Sigmoid colon (tissue), 7 donors: ENCODE measurements at places on chromosomes 2 and 18. TPM values are rescaled to one million over a fixed set of nuclear protein-coding genes. Genes with fewer than 3 reads are reported as not detected.

GRCh38 chr2:183868707-183869106, 729.6 kb upstream of the ZNF804A start:
- no peak overlapping the region for H3K4me3 ChIP-seq
- H3K27me3 ChIP-seq, result no peaks in the 10 kb centered on the region
- no peak overlapping the region for H3K27ac ChIP-seq
- H3K4me1 ChIP-seq, result peaks cover 9% of the 10 kb centered on the region

- H3K27ac ChIP-seq, result no peak overlapping the region
- H3K36me3 ChIP-seq, result no peaks in the 10 kb centered on the region
- H3K4me3 ChIP-seq, result no peak overlapping the region
- no peak for DNase-seq
- no peaks in the 10 kb centered on the region for H3K27me3 ChIP-seq
These were observed 251.4 kb downstream of the PRKCE start for GRCh38 chr2:45902781-45903375.

Gene C2orf80
- not detected for polyA plus RNA-seq

Gene RAB6C
- polyA plus RNA-seq, result not detected

DNA sequence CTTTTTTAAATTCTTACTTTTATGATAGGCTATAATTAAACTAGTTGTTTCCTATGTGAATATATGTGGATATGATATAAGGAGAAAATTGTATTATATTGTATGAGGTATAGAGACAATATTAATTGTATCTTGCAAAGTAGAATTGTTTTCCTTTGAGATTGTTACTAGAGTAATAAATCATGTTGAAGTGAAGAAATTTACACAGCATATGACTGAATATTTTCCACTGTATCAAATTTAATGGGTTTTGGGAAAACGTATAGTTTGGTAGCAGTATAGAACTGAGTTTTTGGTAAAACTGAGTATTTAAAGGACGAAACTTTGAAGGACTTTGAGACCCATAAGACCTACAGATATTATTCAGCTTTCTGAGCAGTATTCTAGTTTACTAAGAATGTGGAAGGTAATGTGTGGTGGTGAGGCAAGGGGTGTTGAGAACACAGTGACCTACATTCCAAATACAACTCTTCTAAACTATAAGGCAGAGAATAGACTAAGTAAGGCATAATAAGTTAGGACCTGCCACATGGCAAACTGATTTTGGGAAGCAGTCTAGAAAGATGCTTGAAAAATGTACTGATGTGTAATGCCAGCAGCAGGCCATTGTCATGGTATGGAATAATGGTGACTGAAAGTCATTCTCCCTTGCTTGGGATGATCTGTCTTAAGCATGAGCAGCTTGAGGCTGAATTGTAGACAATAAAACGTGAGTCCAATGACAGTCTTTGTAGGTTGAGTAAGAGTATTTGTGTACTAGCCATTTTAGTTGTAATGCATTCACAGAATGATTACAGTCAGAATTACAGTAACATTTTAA, 29.6 kb downstream of the PKP4 start:
- no peaks in the 10 kb centered on the region for H3K27me3 ChIP-seq
- peak overlapping the region; percentile 54 for H3K27ac ChIP-seq
- no peak for DNase-seq
- H3K4me3 ChIP-seq, result no peak overlapping the region
- H3K36me3 ChIP-seq, result no peaks in the 10 kb centered on the region
- no peaks in the 10 kb centered on the region for H3K4me1 ChIP-seq

DNA sequence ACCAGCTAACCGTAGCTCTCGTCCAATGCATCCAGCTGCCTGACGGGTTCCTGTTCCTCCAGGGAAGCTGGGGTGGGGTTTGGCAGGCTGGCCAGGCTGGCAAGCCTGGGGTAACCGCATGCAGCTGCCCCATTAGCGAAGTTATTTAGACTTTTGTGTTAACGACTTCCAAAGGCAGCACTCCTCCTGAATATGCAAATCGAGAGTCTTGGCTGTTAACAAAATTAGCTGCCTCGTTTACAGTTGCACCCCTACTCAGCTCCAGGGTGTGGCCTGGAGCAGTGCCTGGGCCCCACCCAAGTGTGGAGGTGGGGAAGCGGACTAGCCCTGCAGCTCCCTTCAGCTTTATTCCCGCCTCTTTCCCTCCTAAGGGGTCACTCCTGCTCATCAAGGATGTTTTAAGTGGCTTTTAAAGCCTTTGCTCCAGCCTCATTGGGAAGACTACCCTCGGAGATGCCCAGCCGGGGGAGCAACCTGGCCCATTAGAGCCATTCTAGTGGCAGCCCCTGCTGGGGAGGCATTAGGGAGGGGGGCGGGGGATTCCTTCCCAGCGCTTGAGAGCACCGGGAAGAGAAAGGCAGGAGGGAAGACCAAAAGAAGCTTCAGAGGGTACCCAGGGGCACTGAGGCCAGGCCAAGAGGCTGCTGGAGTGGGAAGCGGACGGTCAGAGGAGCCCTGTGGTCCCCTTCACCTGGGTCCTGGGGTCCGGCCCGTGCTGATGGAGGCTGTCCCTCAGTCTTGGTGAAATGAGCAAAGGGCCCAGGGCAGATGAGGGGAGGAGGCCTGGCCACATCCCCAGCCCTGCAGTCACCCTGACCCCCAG, 204.1 kb downstream of the CELF4 start:
- no peak overlapping the region for H3K27ac ChIP-seq
- no peaks in the 10 kb centered on the region for H3K4me1 ChIP-seq
- no peak overlapping the region for H3K4me3 ChIP-seq
- peaks cover 7% of the 10 kb centered on the region for H3K27me3 ChIP-seq

Gene C18orf32
- polyA plus RNA-seq, result 58.4 TPM

- H3K27me3 ChIP-seq, result peaks cover 15% of the 10 kb centered on the region
- peak overlapping the region; percentile 34 for H3K4me3 ChIP-seq
- no peaks in the 10 kb centered on the region for H3K36me3 ChIP-seq
- peak; percentile 83 for DNase-seq
These were observed 446 bp upstream of the EFHD1 start for GRCh38 chr2:232632904-232633412.

Gene LYG2
- not detected for polyA plus RNA-seq

Gene ATP6V1C2
- 0.23 TPM for polyA plus RNA-seq

- DNase-seq, result no peak
- H3K4me3 ChIP-seq, result no peak overlapping the region
- H3K27me3 ChIP-seq, result no peaks in the 10 kb centered on the region
- H3K4me1 ChIP-seq, result no peaks in the 10 kb centered on the region
- H3K36me3 ChIP-seq, result no peaks in the 10 kb centered on the region
- no peak overlapping the region for H3K27ac ChIP-seq
These were observed 644.3 kb downstream of the BCL11A start for GRCh38 chr2:59909147-59909546.

GRCh38 chr2:188607501-188607900, 315.8 kb downstream of the GULP1 start:
- H3K36me3 ChIP-seq, result no peaks in the 10 kb centered on the region
- no peaks in the 10 kb centered on the region for H3K27me3 ChIP-seq
- no peak overlapping the region for H3K4me3 ChIP-seq

Gene SH3BP4
- 7.2 TPM for polyA plus RNA-seq

Gene EPAS1
- 64.3 TPM for polyA plus RNA-seq

DNA sequence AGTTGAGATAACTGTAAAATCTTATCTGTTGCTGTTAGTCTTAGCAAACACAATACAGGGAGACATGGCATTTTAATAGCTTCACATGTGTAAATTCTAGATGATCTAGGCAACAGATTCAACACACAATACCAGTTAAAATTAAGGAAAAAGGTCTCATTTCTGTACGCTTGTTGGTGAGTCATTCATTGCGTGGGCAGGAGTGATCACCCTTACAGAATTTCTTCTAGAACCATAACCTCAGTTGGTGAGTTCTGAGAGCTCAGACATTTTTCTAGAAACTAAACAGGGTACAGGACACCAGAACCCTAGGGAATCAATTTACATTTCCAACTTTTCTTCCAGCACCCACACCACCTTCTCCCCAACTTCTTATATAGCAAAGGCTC, 81.9 kb downstream of the SLC8A1 start:
- H3K36me3 ChIP-seq, result no peaks in the 10 kb centered on the region
- H3K4me3 ChIP-seq, result no peak overlapping the region
- H3K27me3 ChIP-seq, result no peaks in the 10 kb centered on the region

GRCh38 chr18:39340418-39340817, 1774.8 kb upstream of the CELF4 start:
- H3K27ac ChIP-seq, result no peak overlapping the region
- no peaks in the 10 kb centered on the region for H3K27me3 ChIP-seq
- H3K36me3 ChIP-seq, result no peaks in the 10 kb centered on the region
- DNase-seq, result no peak

GRCh38 chr2:124804014-124804940, 779.2 kb downstream of the CNTNAP5 start:
- no peaks in the 10 kb centered on the region for H3K4me1 ChIP-seq
- no peaks in the 10 kb centered on the region for H3K27me3 ChIP-seq

GRCh38 chr18:27724362-27724761, 452.6 kb downstream of the CDH2 start:
- H3K4me3 ChIP-seq, result no peak overlapping the region
- no peak overlapping the region for H3K27ac ChIP-seq
- no peak for DNase-seq
- no peaks in the 10 kb centered on the region for H3K4me1 ChIP-seq
- H3K27me3 ChIP-seq, result no peaks in the 10 kb centered on the region

Gene CEBPZOS
- polyA plus RNA-seq, result 38.8 TPM

Gene LDLRAD4
- polyA plus RNA-seq, result 2.5 TPM

- H3K27ac ChIP-seq, result no peak overlapping the region
- H3K4me1 ChIP-seq, result peaks cover 39% of the 10 kb centered on the region
- no peaks in the 10 kb centered on the region for H3K36me3 ChIP-seq
These were observed 2.5 kb upstream of the SP100 start for GRCh38 chr2:230413479-230413878.

DNA sequence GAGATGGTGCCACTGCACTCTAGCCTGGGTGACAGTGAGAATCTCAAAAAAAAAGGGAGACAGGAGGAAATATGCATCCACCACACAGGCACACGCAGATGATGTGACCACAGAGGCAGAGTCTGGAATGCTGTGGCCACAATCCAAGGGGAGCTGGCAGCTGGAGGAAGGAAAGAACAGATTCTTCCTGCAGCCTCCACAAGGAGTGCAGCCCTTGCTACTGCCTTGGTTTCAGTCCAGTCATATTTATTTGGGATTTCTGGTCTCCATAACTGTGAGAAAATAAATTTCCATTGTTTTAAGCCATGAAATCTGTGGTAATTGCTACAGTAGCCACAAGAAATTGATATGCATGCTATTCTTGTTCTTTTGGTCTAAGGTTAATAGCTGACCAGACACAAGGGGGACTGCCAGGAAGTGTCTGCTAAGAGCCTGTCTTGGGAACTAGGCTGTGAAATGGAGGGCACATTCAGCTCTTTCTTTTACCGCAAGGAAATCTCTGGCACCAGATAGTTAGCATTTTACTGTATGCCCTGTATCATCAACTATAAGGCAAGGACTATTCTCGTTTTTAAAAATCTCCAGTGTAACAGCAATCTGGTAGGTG, 133.1 kb upstream of the SEC11C start:
- H3K4me3 ChIP-seq, result no peak overlapping the region
- DNase-seq, result no peak
- no peaks in the 10 kb centered on the region for H3K4me1 ChIP-seq
- H3K27ac ChIP-seq, result no peak overlapping the region
- H3K27me3 ChIP-seq, result no peaks in the 10 kb centered on the region
- no peaks in the 10 kb centered on the region for H3K36me3 ChIP-seq

- no peaks in the 10 kb centered on the region for H3K36me3 ChIP-seq
- no peak overlapping the region for H3K4me3 ChIP-seq
- no peaks in the 10 kb centered on the region for H3K4me1 ChIP-seq
- H3K27ac ChIP-seq, result no peak overlapping the region
These were observed 408.2 kb upstream of the HS6ST1 start for GRCh38 chr2:128726911-128727310.

GRCh38 chr18:39960550-39960949, 1994.5 kb upstream of the PIK3C3 start:
- no peak overlapping the region for H3K4me3 ChIP-seq
- H3K27me3 ChIP-seq, result no peaks in the 10 kb centered on the region
- no peaks in the 10 kb centered on the region for H3K4me1 ChIP-seq
- H3K36me3 ChIP-seq, result no peaks in the 10 kb centered on the region
- no peak for DNase-seq

Gene SPATA3
- polyA plus RNA-seq, result not detected

DNA sequence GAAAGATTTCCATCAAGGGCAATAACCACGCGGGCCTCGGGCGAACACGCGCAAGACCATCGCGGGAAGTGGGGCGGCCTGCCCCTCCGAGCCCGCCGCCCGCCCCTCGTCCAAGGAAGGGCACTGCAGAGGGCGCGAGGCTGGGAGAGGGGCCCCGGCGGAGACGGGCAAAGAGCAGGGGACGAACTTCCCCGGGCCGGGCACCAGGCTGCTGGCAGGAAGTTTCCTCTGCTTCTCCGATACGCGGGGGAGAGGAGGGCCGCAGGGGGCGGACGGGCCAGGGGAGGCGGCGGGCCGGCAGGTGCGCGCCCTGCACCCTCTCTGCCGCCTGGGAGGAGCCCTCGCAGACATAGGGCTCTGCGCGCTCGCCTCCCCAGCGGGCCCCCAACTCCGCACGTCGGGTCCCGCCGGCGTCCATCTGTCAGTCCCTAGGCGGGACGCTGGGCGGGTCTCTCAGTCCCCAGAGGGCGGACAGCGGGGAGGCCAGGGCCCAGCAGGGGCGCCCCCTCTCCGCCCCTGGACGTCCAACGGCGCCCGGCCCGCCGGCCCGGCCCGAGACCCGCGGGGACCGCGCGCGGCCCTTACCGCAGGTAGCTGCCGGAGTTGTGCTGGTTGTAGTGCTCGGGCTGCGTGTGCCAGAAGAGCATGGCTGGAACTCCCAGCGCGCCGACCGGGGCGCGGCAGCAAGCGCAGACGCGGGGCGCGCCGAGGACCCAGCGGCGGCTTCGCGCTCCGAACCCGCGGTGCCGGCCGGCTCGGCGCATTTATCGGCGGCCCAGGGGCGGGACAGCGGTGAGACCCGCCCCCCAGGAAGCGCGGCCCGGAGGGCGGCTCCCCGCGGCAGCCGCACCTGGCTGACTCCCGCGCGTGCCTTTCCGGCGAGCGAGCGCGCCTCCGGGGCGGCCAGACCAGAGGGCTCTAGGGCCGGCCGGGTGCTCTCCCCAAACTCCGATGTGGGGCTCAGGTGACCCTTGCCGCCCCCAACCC, at the start of gene TFCP2L1:
TFCP2L1 (minus strand) TSS at position 740 of the 987 bp plus-strand sequence; CDS start at position 647, 93 bp downstream.
- H3K4me1 ChIP-seq, result no peaks in the 10 kb centered on the region
- no peak for DNase-seq
- peak within 1 kb of the TSS; percentile 38 for H3K4me3 ChIP-seq
- peaks cover 10% of the 10 kb centered on the region for H3K27me3 ChIP-seq

Gene FOXD4L1
- polyA plus RNA-seq, result not detected

- no peak overlapping the region for H3K27ac ChIP-seq
- no peaks in the 10 kb centered on the region for H3K27me3 ChIP-seq
- H3K4me3 ChIP-seq, result no peak overlapping the region
- peaks cover 5% of the 10 kb centered on the region for H3K4me1 ChIP-seq
These were observed 2.5 kb upstream of the MREG start for GRCh38 chr2:216015722-216016464.

Gene CD8B2
- not detected for polyA plus RNA-seq

DNA sequence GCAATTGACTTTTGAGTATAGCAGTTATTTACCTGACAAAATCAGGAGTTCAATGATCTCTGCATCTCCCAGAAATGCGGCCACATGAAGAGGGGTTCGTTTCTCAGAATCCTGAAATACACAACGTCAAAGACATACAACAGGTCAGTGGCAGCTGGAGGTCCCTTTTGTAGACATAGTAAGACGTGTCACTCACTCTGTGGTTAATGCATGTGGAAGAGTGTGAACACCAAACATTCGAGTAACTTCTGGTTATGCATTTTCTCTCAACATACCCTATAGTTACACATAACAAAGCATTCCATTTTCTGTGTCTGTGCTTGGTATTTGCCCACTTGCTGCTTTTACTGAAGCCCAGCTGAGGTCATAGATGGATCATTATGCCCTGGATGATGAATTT, 163.6 kb downstream of the ANKRD44 start:
- H3K27ac ChIP-seq, result no peak overlapping the region
- no peaks in the 10 kb centered on the region for H3K4me1 ChIP-seq
- no peak overlapping the region for H3K4me3 ChIP-seq
- no peaks in the 10 kb centered on the region for H3K36me3 ChIP-seq
- DNase-seq, result no peak
- no peaks in the 10 kb centered on the region for H3K27me3 ChIP-seq
